ENCODE measurements at places on chromosomes 5 and 9. TPM values are rescaled to one million over a fixed set of nuclear protein-coding genes. Genes with fewer than 3 reads are reported as not detected.

DNA sequence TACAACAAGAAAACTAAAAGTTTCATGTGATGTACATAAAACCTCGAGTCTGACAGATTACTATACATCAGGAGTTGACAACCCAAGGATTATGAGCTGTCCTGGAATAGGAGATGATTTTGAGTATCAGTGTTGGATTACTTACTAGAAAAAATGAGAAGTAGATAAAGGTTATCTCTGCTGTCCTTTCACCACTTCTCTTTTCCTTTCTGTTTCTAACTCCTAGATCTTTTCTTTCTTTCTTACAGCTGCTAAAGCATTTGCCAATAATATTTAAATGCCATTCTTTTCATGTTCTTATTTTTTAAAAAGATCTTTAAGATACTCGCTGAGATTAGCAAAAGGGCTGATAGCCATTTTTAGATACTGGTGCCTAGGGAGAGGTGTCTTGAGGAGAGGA lies 14.8 kb downstream of the RBM27 start:
- DNase-seq, result no peak

PAX5 gene
- total RNA-seq, result under 0.01 TPM

DNA sequence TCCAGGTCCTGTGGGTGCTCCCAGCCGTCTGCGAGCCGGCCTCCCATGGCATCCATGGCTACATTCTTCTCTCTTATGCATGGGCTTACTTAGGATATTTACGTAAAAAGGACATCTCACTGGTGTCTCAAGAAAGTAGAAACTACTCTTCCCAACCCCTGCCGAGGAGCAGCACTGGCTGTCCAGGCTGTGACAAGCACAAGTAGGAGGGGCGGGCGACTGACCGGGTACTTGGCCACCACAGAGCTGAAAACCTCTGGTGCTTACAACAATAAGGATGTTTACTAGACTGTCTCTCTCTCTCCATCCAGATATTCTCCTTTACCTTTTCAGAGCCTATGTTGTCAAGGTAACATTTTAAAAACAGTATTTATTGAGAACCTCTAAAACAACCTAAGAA lies 56.3 kb upstream of the TBC1D9B start:
- no peak for DNase-seq

TAL2 gene
- total RNA-seq, result not detected

DNA sequence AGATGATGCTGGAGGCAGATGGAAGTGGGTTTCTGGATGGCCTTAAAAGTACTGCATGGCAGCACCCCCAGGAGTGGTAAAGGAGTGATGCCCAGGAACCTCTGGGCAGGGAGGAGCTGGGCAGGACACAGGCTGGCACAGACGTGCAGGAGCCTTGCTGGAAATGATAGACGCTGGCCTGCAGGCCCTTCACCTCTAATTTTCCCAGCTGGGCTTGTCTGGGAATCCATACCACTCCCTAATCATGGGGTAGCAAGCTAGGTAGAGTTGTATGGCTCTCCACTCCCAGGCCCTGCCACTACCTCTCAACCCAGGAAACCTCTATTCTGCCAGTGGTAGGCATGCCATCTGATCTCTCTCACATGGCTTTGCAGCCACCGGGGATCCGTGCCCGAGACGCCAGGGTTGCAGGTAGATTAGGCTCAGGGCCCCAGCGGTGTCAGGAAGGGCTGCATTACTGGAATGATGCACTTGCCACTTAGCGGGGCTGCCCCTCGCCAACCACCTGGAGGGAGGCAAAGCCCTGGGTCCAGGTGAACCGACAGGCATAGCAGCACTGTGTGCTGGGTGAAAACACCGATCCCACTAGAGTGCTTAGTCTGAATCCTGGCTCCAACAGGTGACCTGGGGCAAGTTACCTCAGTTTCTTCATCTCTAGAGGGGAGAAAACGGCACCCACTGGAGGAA lies 79.6 kb upstream of the SLC25A51 start:
- no peak for DNase-seq
